Mammary microvascular endothelial cell (primary cell): ENCODE measurements at places on chromosomes 7 and 10. TPM values are rescaled to one million over a fixed set of nuclear protein-coding genes. Genes with fewer than 3 reads are reported as not detected.

LDB3 gene
- not detected in 2 replicates for total RNA-seq

COL1A2 gene
- total RNA-seq, result 6.7 and 7.7 TPM in 2 replicates

HOXA2 gene
- 1.1 and 1.7 TPM in 2 replicates for total RNA-seq

CYP3A7 gene
- total RNA-seq, result not detected in 2 replicates

COL28A1 gene
- total RNA-seq, result not detected in 2 replicates

LIPK gene
- not detected in 2 replicates for total RNA-seq

EVX1 gene
- total RNA-seq, result not detected in 2 replicates

TBXAS1 gene
- total RNA-seq, result 0.67 and 1.7 TPM in 2 replicates

RNF32 gene
- total RNA-seq, result 0.07 and 0.39 TPM in 2 replicates

GBX1 gene
- not detected in 2 replicates for total RNA-seq

DPCD gene
- total RNA-seq, result 43.1 and 52.2 TPM in 2 replicates

CCL24 gene
- total RNA-seq, result not detected in 2 replicates

PRSS37 gene
- not detected in 2 replicates for total RNA-seq

RBAK gene
- total RNA-seq, result 3.5 and 3.7 TPM in 2 replicates

CHCHD2 gene
- 591 and 593 TPM in 2 replicates for total RNA-seq

NPY4R2 gene
- total RNA-seq, result not detected in 2 replicates

ADAM8 gene
- total RNA-seq, result 1.5 and 3.8 TPM in 2 replicates

DRGX gene
- total RNA-seq, result not detected in 2 replicates

NEUROD6 gene
- not detected in 2 replicates for total RNA-seq

FAM107B gene
- total RNA-seq, result 79.3 and 89.9 TPM in 2 replicates

AGMO gene
- total RNA-seq, result 1.6 and 1.7 TPM in 2 replicates

LRIT1 gene
- total RNA-seq, result not detected in 2 replicates

TFEC gene
- total RNA-seq, result 8.3 and 10.9 TPM in 2 replicates

MYH16 gene
- 0.64 and 0.67 TPM in 2 replicates for total RNA-seq

PTPRZ1 gene
- not detected in 2 replicates for total RNA-seq

DENND2A gene
- 0.07 and 0.15 TPM in 2 replicates for total RNA-seq
